ENCODE measurements at places on chromosomes 5 and 9. TPM values are rescaled to one million over a fixed set of nuclear protein-coding genes. Genes with fewer than 3 reads are reported as not detected.

PCDHB10 gene
- total RNA-seq, result 0.71 TPM

TMEM215 gene
- 0.33 TPM for total RNA-seq

PCDHGA1 gene
- total RNA-seq, result 0.34 TPM

MAN2A1 gene
- 30.9 TPM for total RNA-seq

ZFP2 gene
- 0.11 TPM for total RNA-seq

KDM3B gene
- 34.9 TPM for total RNA-seq

SLC45A2 gene
- total RNA-seq, result not detected

SIT1 gene
- total RNA-seq, result not detected

MARCOL gene
- total RNA-seq, result not detected

GFI1B gene
- total RNA-seq, result not detected

RNF183 gene
- total RNA-seq, result not detected

GABRA6 gene
- not detected for total RNA-seq

TMEM252 gene
- not detected for total RNA-seq

SREK1 gene
- total RNA-seq, result 37.2 TPM

PPP3R2 gene
- total RNA-seq, result not detected

DNA sequence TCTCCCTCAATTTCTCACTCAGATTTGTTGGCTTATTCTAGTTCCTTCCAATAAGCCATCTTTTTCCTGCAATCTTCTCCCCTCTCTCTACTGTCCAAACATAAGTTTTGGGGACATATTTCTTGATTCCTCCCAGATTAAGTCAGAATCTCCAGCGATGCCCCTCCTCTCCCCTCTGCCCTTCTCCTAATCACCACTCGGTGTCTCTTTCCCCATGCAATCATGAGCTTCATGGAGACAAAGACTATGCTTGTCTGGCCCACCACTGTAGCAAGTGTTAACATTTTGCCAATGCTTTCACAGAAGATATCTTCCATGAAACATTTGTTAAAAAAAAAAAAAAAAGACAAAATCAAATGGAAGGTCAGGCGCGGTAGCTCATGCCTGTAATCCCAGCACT, 42.4 kb downstream of the PDE6A start:
- DNase-seq, result no peak

GRCh38 chr9:35714123-35714522, 17.9 kb downstream of the TLN1 start:
- DNase-seq, result no peak

- DNase-seq, result no peak
These were observed 28.8 kb downstream of the IL12B start for GRCh38 chr5:159301466-159301865.

DNA sequence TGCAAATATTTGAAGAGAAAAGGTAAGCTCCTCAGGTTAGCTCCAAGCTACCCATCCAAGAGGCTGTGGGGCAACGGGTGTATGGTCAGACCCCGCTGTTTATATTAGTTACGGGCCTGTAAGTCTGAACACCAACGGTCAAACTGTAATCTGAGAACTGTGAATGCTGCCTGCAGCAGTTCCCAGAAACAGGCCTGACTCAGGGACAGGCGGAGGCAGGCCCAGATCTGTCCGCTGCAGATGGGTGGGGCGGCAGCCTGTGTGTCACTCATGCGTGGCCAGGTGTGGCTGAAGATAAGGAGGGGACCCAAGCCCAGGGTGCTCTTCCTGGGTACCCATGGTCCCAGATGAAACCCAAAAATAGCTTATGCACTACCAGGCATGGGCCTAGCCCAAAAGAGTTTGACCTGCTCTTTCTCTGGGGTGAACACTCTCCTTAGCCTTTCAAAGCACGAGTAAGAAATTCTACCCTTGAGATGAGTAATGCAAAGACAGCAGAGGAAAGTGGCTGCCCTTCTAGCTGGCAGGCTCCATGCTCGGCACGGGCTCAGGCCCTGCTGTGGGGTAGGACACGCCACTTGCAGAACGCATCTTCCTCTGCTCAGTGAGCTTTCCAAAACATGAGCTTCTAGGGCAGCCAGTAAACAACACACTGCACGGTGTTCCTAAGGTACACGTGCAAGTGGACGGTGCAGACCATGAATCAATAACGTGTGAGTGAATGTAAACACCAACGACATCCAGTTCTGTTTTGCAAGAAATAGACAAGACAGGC, 9.1 kb downstream of the UBAC1 start:
- peak; percentile 89 for DNase-seq

DNA sequence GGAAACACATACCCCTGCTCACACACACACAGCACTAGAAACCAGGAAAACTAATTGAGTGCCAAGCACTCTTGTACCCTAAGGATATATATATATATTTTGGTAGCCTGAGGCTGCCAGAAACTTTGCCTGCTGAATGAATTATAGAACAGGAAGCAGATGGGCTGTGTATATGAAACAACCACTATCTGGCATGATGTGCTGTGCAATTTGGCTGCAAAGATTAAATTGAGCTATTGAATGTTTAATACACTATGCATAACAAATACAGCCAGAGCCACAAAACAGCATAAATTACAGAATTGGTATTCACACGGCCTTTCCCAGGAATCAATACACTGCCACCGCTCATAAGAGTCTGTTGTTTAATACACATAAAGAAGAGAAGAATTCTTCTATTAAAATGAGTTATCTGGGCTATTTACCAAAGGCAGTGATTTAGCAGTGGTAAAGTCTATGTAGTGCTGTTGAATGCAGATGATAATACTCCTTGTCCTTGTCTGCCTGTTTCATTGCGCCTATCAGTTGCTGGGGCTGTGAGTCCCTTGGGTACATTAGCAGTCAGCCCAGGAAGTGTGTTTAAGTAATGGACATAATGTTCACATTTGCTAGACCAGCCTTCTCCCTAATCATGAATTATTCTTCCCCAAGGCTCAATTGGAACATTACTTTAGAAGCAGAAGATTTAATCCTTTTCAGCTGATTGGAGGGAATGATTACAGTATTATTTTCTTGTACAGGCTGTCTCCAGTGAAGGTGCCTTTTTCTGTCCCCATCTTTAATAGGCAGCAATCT, 294.3 kb downstream of the TLE1 start:
- no peak for DNase-seq

DNA sequence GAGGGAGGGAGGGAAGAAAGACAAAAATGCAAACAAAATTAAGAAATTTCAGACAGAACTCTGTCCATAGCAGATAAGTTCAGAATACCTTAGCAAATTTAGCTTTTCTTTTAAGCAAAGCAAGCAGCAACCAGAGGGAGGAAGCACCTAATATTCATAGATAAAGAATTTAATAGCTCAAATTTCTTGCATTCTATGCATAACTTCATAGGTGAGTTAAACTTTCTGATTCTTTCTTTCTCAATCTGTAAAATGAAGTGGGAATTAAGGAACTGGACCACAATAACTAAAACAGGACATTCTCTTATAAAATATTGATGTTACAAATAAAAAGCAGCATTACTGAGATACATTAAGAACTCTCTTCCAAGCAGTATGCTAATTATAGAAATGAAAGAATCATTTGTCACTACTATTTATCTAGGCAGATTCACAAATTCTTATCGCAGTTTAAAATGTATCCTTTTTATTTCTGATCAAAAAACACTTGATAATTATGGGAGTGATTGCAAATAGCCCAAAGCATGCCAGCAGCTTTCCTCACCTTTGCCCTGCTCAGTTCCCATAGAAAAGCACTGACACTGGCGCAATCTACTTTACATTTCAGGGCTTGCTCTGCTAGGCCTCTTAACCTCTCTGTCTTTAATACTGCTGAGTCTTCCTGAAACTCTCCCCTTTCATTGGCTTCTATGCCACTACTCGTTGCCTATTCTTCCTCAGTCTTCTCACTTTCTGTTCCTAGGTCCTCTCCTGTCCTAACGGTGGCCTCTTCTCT, 341.8 kb downstream of the PIK3R1 start:
- no peak for DNase-seq

- peak; percentile 29 for DNase-seq
These were observed 896 bp downstream of the RIGI start for GRCh38 chr9:32524892-32525708.

DNA sequence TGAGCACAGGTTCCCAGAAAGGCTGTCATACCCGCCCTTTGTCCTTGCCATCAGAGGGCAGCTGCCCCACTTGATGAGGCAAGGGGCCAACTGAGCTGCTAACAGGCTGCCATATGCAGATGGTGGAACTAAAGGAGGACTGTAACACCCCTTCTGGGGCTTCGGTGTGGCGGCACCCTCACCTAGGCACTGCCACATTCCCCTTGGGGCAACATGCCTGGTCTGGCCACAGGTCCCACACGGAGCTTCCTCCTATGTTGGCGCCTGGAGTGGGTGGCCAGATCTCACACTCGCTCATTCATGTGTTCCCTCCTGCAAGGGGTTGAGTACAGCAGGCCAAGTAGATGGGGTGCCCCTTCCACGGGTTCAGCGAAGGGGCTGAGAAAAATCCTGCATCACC, 777.4 kb upstream of the CHD1 start:
- DNase-seq, result no peak

DNA sequence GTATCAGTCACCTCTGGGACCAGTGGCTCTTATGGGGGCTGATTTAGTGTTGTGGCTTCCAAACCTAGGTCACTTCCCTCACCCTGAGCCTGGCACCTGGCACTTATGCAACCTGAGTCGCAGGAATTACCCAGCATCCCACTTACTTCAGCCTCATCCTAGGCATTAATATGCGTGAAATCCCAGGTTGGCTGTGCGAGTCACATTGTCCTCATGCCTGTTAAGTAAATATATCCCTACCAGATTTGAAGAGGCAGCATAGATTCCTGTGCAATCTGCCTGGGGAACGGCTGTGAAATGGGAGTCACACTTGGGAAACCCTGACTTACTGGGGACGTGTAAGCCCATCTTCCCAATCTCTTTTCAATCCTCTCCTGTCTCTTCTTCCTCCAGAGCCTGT, 42.7 kb upstream of the AKNA start:
- DNase-seq, result no peak

DNA sequence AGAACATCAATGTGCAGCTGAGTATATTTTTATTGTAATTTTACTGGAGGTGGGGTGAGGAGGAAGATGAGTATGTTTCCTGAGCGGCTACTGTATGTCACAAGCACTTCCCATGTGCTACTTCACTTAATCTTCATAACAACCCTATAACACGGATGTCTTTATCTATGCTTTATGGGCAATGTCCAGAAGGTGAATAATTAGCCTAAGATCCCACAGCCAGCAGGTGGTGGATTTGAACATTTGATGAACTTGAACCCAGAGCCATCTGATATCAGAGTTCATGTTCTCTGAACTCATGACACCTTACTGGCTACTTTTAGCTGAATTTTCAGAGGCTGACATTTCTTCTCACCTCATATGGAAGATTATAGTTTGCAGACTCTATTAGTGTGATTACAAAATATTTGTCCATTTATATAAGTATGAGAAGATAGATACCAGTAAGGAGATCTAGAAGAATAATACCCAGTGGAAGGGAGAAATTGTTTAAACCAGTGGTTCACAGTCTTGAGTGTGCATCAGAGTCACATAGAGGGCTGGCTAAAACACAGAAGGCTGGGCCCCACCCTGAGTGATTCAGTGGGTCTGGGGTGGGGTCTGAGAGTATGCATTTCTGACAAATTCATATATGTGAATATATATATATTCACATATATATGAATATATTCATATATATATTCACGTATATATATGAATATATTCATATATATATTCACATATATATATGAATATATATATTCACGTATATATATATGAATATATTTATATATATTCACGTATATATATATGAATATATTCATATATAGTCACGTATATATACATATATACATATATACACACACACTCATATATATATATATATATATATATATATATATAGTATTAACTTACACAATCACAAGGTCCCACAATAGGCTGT, 164.4 kb upstream of the NR3C1 start:
- DNase-seq, result no peak

DNA sequence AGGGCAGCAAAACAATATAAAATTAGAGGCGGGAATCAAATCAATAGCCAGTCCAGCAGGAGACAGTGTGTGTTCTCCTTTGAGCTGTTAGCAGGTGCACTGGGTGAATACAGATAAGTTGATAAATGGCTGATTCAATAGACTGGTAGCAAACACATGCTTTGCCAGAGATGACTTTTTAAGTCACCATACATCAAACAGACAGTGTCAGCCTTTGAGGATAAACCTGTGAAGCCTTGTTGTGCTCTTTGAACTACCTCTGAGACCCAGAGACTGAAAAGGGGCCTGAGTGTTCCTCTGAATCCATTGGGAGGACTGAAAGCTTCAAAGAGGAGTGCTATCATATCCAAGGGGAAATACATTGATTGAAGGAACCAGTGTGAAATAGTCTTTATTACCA, 301.9 kb downstream of the RASEF start:
- DNase-seq, result no peak

DNA sequence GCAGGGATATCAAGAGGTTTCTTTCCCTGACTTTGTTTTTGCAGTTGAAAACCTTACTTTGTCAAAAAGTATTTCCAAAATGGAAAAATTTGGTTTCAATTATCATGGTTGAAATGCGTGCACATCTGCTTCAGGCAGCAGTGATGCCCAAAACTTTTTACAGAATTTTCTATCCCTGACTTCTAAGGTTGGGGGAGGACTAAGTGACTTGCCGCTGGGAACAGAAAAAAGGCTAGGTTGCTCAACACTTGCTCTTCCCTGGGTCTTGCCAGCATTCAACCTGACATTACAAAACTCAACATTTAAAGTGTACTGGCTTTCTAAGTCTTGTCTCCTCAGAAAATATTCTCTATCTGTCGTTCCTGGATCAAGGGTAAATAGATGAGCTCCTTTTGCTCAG, 4.7 kb downstream of the KLHL3 start:
- no peak for DNase-seq

GRCh38 chr9:3360245-3360644, 165.6 kb downstream of the RFX3 start:
- no peak for DNase-seq

- no peak for DNase-seq
These were observed 13.4 kb downstream of the RABL6 start for GRCh38 chr9:136820971-136821825.

DNA sequence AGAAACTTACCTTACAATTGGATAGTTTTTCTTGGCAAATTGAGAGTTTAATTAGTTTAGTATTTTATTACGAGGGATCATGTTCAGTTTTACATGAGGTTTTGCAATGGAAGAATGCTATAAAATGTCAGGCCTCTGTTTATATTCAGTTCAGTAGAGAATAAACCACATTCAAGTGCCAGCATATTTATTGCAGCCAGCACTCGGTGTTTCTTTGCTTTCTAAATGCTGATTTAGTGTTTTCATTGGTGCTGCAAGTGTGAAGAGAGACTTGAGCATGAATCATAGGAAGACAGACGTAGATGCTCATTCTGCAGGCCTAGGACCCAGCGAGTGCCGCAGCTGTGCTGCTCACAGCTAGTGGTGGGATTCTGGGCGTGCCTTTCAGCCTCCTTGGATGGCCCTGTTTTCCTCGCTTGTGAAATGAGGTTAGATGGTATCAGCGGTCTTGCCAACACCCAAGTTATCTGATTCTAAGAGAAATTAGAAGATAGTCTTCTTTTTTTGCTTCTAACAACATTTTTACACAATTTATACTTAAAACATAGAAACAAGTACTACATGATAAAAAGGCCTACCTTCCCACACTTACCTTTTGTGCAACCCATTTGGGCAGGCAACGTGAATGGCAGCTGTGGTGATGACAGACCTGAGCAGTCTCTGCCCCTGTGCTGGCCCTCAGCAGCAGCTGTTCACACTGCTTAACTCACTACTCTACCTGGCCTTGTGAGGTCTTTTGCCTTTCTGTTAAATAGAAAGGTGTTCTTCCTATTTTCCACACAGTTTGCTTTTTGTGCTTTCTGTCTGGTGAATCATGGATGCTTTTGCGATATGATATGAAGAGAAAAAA, 26.8 kb upstream of the TNFAIP8 start:
- peak; percentile 68 for DNase-seq

GRCh38 chr5:1564182-1564748, 40.5 kb upstream of the LPCAT1 start:
- peak; percentile 89 for DNase-seq

GRCh38 chr9:98830554-98830953, 23.1 kb downstream of the GALNT12 start:
- no peak for DNase-seq
